Fibroblast of pulmonary artery (primary cell): ENCODE measurements at places on chromosomes 5 and 9.

DNA sequence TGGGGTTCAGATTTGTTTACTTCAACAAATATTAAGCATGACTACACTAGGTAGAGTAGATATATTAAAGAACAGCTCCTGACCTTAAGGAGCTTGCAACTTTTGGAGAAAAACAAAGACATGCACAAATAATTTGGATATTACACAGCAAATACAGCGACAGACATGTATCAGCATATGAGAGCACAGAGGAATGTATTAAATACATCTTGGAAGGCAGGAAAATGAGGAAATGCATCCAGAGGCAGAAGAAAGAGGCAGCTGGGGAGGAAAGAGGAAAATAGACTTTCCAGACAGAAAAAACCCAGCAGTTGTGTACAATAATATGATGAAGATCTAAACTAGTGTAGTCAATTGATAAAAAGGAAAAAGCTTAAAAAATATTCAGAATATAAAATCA, 392.2 kb downstream of the PDE4D start:
- DNase-seq = no peak

DNA sequence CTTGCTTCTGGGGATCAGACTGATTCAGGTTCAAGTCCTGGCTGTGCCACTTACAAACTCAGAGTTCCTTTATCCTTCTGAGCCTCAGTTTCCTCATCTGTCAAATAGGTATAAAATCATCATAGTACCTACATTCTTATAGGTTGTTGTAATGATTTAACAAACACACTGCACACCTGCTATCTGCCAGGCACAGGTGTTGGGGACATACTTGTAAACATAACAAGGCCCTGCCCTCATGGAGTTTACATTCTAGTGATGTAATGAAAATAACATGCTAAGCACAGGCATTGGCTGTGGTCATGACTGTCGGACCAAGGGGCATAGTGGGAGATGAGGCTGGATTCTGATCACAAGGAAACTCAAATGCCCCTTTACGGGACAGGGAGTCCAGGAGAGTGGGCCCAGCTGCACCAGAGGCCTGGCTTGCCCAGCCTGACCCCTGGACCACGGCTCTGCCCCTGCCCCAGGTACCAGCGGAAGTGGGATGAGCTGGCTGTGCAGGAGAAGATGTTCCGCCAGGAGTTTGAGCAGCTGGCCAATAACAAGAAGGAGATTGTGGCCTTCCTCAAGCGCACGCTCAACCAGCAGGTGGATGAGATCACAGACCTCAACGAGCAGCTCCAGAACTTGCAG, 2.3 kb downstream of the CFAP157 start:
- no peak for DNase-seq

DNA sequence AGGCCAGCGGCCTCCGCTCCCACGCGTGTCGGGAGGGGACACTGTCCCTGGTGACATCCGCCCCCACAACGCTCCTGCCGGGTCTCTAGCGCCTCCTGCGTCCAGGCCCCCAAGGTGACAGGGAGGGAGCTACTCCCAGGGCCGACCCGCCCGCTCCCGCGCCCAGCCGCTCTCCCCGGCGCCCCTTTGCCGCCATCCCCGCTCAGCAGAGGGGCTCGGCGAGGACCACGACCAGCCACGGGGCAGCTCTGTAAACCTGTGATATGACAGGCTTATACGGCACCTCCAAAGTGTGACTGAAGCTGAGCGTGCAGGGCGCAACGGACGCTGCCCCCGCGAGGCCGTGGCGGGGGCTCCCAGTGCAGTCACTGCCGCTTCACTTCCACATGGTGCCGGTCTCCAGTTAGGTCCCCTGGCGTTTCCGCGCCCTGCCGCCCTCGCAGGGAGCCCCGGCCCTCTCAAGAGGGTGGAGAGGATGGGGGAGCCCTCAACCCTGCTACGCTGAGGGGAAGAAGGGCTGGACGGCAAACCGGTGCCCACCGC, 978 bp upstream of the ADCY2 start:
- DNase-seq = no peak

- DNase-seq = no peak
Measured at GRCh38 chr5:96242571-96242970, 190.5 kb downstream of the PCSK1 start.

DNA sequence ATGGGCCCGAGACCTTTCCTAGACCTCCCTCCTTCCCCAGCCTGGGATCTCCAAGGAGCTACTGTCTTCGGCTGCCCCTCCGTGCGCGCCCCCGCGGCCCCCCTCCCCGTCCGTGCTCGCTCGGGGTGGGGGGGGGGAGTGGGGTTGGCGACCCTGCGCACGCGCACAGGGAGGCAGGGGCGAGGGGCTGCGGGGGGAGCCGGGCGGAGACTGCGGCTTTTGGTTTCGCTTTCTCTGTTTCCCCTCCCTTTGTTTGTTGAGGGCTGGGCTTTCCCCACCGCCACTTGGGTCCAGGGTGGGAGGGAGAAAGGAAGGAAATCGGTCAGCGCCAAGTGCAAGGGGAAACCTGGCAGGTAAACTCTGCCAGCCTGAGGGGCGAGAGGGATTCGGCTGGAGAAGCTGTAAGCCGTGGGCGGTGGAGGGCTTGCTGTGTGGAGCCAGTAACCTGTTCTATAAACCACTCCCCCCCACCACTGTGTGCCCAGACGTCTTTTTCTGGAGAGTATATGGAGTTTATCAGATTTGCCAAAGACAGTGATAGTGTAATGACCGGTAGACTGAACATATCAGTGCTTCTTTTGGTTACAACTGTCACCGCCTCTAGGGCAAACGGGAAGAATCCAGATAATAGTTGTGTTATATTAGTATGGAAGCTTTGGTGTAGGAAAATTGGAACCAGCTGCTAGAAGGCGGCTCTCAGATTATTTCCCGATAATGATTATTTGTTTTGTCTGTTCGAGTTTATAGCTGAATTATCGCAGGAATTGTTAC, 684 bp downstream of the DNAJA1 start:
- DNase-seq = peak; percentile 41

DNA sequence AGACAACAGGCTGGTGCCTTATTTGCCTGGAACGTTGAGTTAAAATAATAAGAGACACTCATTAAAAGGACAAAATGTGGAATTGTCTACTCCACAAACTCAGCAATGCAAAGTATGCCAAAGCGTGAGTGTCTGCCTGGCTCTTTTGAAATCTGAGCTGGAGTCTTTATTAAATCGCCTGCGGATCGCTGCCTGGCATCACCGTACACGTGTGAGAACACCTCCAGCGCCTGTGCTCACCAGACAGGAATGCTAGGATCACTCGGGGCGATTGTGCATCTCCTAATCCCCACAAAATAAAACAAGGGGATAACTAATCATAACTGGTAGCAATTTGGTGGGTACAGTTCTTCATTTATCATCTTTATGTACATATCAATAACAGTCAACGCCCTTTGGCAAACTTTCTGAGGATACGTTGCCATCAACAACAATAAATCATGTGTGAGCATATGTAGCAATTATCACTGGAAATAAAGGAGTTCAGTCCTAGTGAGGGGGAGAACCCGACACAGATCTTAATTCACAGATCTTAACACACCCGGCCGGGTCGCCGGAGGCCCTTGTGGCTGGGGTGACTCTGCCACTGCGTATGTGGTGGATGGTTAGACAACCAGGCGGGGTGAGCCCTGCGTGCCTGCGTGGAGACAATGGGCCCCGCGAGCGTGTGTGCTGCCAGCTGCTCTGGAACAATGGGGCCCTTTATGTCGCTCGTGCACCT, 284.9 kb upstream of the IRX1 start:
- DNase-seq = peak; percentile 39

DNA sequence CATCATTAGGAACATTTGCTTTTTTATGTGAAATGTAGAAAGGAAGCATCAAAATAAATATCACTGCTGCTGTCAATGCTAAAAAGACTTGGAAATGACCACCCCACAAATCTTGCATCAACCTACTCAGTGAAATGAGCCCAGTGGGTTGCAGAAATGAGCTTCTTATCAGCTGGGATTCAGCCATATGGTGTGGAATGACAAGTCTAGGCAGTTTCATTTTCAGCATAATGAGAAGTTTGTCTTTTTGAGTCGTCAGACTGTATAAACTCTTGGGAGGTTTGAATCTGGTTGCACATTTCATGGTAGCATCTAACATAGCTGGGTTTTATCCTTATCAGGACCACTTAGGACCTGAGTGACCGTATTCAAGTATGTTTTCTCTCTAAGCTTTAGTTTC, 251.1 kb upstream of the PPP1R2B start:
- no peak for DNase-seq

- peak; percentile 50 for DNase-seq
Measured at GRCh38 chr9:21585756-21586752, 103.9 kb upstream of the IFNE start.

- no peak for DNase-seq
Measured at GRCh38 chr9:82308836-82309235, 320.3 kb downstream of the SPATA31D1 start.

GRCh38 chr9:76893395-76893932, 12.4 kb downstream of the PRUNE2 start:
- DNase-seq = no peak

DNA sequence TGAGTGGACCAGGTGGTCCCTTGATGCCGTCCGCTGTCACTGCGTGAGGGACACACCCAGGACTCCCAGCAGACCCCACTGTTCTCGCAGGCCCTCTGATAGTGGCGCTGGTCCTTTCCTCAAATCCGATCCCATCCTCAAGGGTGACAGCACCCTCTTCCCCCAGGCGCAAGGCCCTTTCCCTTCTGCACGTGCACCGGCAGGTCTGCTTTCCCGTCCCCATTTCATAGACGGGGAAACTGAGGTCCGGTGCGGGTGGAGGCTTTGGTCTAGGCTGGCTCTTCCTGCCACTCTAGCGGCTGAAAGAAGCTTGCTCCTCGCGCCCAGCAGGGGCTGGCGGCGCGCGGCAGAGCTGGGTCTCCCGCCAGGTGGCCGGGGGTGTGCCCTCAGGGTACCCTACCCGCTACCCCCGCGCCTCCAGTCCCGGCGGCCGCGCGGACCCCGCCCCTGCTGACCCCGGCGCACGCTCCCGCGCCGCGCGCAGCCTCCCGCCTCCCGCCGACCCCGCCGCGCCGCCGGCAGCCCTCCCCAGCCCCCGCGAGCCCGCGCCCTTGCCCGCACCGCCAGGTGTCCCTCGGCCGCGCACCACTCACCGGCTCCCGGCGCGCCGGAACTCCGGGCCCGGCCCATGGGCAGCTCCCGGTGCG, 453 bp downstream of the RASGEF1C start:
- no peak for DNase-seq

DNA sequence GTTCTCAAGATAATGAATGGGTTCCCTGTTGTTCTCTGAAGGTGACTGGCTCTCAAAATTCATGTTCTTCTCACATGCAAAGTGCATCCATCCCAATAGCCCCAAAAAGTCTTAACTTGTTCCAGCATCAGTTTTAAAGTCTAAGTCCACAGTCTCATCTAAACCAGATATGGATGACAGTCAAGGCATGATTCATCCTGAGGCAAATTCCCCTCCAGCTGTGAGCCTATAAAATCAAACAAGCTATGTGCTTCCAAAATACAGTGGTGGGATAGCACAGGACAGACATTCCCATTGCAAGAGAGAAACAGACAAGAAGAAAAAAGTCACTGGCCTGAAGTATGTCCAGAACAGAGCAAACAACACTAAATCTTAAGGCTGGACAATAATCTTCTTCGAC, 25.4 kb downstream of the FBXO10 start:
- DNase-seq = peak; percentile 7

GRCh38 chr5:163659568-163659902, 154.1 kb downstream of the MAT2B start:
- DNase-seq = no peak

GRCh38 chr9:135769489-135770202, 67.7 kb downstream of the KCNT1 start:
- no peak for DNase-seq

- DNase-seq = no peak
Measured at GRCh38 chr5:124021776-124022175, 509.8 kb downstream of the CSNK1G3 start.

DNA sequence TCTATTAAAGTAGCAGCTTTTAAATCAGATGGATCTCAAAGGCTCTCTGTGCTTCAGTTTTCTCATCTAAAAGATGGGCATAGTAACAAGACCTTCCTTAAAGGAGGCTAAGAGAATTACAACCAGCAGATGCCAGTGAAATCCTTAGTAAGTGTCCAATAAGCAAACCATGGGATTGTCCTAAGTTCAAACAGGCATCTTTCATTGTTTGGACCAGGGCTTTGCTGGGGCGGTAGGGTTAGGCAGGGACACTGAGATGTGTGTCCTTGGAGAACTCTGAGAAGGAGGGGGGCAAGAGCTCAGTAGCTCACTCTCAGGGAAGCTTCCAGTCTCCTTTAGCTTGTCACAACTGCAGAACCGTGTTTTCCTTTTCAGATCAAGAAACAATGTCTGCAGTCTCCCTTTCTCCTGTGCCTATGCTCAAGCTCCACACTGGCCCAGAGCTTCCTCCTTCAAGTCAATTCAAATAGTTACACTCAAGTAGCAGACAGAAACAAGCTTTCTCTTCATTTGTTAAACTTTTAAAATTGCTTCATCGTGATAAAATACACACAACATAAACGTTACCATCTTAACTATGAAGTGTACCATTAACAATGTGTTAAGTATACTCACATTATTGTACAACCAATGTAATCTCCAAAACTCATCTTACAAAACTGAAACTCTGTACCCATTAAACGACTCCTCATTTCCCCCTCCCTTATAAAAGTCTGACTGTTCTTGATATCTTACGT, 216.2 kb downstream of the PIK3R1 start:
- no peak for DNase-seq

DNA sequence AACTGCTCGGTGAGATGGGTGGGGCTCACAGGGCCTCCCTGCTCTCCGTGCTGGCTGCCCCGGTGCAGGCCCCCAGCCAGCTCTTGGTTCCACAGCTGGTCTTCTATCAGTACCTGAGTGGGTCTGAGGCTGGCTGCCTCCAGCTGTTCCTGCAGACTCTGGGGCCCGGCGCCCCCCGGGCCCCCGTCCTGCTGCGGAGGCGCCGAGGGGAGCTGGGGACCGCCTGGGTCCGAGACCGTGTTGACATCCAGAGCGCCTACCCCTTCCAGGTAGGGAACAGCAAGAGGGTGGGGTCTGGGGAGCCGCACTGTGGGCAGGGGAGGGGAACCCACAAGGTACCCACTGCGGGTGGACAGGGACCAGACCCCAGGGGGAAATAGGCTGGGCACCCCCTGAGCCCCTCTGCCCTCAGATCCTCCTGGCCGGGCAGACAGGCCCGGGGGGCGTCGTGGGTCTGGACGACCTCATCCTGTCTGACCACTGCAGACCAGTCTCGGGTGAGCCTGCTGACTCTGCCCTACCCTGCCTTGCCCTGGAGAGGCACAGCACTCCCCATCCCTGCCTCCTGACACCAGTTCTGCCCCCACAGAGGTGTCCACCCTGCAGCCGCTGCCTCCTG, 2.8 kb downstream of the MAMDC4 start:
- no peak for DNase-seq

- no peak for DNase-seq
Measured at GRCh38 chr5:140381972-140382371, 19.7 kb upstream of the ANKHD1 start.

DNA sequence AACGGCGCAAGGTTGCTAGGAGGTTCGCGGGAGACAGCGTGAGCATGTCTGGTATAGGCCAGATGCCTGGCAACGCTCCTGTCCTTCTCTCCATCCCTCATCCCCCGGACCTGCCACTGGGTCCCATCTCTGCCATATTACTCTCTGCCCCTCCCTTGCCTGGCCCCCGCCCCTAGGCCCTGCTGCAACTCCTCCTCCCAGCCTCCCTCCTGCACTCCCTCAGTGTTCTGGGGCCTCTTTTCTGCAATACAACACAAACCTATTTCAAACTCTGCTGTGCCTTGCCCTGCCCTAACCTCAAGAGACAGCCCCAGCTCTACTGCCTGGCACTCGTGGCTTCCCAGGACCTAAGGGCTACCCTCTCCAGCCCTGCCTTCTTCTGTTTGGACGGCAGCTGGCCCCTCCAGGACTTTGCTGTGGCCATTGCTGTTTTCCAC, 8.9 kb upstream of the DBN1 start:
- DNase-seq = no peak
